Trophoblast cell (in vitro differentiated cells and primary cell): ENCODE measurements at places on chromosomes 7 and 10.

DNA sequence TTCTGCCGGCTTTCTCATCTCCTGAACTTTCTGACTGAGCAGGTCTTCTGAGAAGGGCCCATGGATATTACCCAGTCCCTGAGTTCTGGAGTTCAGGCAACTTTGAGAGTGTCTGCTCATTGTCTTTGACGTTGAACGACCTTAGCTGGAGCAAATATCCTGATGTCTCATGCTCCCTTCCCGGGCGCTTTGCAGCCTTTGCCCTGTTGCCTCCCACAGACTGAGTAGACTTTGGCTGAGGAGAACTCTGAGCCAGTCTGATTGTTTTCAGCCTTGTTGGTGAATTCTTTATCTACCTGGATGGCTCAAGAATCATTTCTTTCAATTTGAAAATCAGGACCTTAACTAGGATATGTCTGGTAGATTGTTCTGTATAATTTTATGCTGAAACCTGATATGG is 353.7 kb downstream of the GLRX3 start:
- DNase-seq = no peak
- H3K4me3 ChIP-seq = no peak overlapping the region
- no peaks in the 10 kb centered on the region for H3K27me3 ChIP-seq
- H3K36me3 ChIP-seq = no peaks in the 10 kb centered on the region

GRCh38 chr7:1961701-1962276 is 271.0 kb downstream of the MAD1L1 start:
- DNase-seq = no peak
- H3K27ac ChIP-seq = no peak overlapping the region
- no peaks in the 10 kb centered on the region for H3K27me3 ChIP-seq

- no peak overlapping the region for H3K4me3 ChIP-seq
- no peaks in the 10 kb centered on the region for H3K36me3 ChIP-seq
- no peak for DNase-seq
- no peaks in the 10 kb centered on the region for H3K27me3 ChIP-seq
These were observed 53.3 kb downstream of the ZMYND11 start for GRCh38 chr10:188546-188945.

DNA sequence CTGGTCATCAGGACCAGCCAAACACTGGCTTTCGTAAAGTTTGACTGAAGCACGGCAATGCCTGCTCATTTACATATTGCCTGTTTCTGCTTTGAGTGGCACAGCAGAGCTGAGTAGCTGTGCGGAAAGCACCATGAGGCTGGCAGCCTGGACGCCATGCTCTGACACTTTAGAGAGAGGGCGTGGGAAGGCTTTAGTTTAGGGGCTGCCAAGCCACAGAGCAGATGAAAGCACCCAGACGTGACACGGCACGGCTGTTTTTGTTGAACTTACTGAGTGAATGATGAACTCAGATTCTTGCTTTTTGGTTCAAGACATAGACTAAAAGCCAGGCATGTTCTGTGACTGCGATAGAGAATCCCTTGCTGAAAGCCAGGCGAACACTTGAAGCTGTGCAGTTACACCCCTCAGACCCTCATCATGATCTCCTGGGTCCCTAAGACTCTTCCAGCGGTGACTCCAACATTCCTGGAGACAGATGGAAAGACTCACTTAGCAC is 182.1 kb downstream of the ZMYND11 start:
- H3K4me3 ChIP-seq = no peak overlapping the region
- H3K27ac ChIP-seq = no peak overlapping the region
- peaks cover 7% of the 10 kb centered on the region for H3K4me1 ChIP-seq
- no peaks in the 10 kb centered on the region for H3K27me3 ChIP-seq
- peaks cover 24% of the 10 kb centered on the region for H3K36me3 ChIP-seq

GRCh38 chr7:49091519-49091918 is 167.2 kb downstream of the CDC14C start:
- H3K4me3 ChIP-seq = no peak overlapping the region
- no peak for DNase-seq
- no peaks in the 10 kb centered on the region for H3K4me1 ChIP-seq

DNA sequence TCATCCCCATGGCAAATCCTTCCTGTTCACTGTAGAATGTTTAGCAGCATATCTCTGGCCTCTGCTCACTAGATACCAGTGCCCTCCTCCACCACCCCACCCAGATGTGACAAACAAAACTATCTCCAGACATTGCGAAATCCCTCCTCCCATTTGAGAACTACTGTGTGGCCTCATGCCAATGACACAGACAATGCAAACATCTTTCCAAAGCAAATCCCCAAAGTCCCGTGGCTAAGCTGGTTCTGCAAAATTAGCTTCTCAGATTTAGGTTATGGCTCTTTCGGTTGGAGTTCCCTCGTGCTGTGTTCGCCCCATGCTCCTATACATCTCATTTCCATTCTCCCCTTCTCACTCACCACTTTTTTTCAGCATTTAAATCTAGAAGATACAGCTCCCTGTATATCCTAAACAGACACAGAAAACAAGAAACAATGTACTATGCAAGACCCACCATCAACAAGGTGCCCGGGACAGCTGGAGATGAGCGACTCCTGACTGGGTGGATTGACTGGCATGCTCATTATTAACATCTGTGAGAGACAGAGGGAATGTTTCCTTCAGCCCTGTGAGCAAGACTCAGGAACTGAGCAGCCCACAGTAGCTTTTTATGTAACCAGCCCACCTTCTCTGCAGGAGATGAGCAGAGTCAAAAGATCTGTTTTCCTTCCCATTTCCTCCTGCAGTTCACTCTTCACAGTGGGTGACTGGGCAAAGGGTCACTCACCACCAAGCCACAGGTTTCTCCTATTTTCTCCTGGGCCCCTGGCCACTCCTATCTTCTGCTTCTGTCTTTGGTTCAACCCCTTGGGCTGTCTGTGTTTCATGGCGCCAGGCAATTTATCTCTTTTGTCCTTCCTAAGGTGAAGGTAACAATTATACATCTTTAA is 225.7 kb upstream of the AOAH start:
- no peaks in the 10 kb centered on the region for H3K27me3 ChIP-seq
- H3K4me3 ChIP-seq = no peak overlapping the region
- no peak for DNase-seq
- no peaks in the 10 kb centered on the region for H3K36me3 ChIP-seq
- peaks cover 7% of the 10 kb centered on the region for H3K4me1 ChIP-seq

DNA sequence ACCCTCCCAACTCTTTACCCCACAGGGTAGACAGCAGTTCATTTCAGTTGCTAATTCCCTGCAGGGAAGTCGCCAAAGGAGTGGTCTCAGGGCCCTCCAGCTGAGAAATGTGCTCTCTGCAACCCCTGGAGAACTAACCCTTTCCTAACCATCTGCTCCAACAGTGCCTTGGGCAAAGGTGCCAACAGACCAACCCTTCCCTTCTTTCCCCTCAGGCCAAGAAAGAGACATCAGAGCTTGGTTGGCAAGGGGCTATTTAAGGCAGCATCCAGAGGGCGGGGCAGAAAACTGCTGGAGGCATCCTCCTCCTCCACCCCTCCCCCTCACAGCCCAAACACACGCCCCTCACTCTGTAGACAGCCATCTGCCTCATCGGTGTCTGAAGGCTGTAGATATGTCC is 1.7 kb downstream of the SORBS1 start:
- peaks cover 10% of the 10 kb centered on the region for H3K27me3 ChIP-seq
- H3K27ac ChIP-seq = no peak overlapping the region
- H3K36me3 ChIP-seq = no peaks in the 10 kb centered on the region
- no peak for DNase-seq
- H3K4me3 ChIP-seq = no peak overlapping the region
